ENCODE measurements at places on chromosomes 6 and 20. TPM values are rescaled to one million over a fixed set of nuclear protein-coding genes. Genes with fewer than 3 reads are reported as not detected.

Gene TFAP2A
- polyA plus RNA-seq, result 10.1 TPM

Gene PRL
- not detected for polyA plus RNA-seq

Gene IL22RA2
- not detected for polyA plus RNA-seq

Gene IL17F
- not detected for polyA plus RNA-seq

Gene TMEM244
- not detected for polyA plus RNA-seq

Gene SAMD5
- polyA plus RNA-seq, result 11.1 TPM

Measured in kidney (tissue), 22 donors.